ENCODE measurements at places on chromosomes 3 and 15.

DNA sequence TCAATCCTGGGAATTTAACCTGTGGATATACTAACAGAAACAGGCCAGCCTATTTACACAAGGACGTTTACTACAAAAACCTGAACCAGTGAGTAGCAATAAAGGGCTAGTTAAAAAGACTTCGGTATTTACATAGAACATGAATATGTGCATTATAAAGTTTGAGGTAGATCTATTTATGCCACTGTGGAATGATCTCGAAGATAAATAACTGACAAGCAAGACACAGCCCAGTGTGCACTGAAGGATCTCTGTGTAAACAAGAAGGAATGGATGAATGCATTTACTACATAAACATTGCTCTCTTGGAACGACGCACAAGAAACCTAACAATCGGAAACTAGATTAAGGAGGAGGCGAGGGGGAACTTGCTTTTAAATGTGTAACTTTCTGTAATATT is 132.0 kb upstream of the NSMCE3 start:
- no peak for DNase-seq

GRCh38 chr3:37181756-37182155 is 7.4 kb upstream of the LRRFIP2 start:
- DNase-seq = no peak

DNA sequence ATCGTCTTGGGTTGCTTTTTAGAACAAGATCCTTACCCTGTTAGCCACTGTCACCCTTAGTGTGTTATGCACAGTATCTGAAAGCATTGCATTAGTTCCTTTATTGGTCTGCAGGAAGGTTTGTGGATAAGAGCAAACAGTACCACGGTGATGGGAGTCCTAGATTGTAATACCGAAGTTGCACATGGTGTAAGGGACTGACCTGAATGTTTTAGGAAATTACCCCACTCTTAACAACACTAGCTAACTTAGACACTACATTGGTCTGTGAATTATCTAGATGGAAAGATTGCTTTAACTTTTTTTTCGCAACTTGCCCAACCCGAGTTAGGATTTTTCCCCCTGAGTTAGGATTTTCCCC is 1.3 kb downstream of the STT3B start:
- peak; percentile 17 for DNase-seq

DNA sequence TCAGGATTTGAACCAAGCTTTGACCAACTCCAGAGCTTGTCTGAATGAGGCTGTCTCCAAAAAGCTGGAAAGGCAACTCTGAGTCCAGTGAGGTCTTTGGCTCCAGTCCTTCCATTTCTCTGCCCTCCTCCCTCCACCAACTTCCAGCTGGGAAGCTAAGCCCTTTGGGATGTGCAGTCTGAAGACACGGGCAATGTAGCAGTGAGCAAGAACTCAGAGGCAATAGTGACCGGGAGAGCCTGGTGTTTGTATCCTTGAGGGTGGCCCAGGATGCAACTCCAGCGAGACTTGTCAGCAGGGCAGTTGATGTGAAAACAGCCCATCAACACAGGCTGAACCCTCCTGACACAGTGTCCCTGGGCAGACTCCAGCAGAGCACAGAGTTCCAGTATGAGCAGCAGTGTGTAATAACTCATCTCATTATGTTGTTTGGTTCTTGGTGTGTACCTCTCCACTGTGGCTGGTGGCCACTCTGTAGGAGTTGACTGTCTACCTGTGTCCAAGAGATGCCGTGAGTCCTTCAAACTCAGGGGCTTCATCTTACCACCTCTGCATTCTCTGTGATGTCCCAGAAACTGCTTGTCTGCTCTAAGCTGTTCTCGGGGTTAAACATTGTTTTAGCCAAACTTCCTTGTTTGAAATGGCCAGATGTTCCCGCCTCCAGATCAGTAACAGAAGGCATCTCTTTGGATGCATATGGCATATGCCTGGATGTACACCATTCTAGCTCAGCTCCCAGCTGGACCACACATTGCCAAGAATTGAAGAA is 6.6 kb downstream of the CDCP1 start:
- no peak for DNase-seq

DNA sequence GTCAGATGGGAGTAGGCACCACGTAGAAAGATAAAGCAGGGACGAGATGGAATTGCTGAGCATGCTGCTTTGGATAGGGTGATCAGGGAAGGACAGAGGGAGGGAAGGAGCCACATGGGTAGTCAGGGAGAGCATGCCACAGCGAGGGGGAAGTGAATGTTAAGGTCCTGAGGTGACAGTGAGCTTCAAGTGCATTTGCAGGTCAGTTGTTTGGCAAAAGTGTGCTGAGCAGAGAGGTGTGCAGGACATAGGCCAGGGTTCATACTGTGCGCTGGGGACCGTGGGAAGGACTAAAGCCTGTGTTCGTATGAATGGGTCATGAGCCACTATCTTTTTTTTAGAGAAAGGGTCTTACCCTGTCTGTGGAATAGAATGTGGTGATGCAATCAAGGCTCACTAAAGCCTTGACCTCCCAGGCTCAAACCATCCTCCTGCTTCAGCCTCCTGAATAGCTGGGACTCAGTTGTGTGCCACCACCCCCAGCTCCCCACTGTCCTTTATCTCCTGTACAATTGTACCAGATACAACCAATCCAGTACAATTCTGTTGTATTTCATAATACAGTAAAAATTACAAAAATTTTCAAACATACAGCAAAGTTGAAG is 107.5 kb downstream of the DNAJB8 start:
- DNase-seq = no peak
